Lung (tissue), 17 donors: ENCODE measurements at places on chromosomes 4 and X.
A peak's percentile ranks its signal among the peaks of the same experiment; 100 is the strongest.

DNA sequence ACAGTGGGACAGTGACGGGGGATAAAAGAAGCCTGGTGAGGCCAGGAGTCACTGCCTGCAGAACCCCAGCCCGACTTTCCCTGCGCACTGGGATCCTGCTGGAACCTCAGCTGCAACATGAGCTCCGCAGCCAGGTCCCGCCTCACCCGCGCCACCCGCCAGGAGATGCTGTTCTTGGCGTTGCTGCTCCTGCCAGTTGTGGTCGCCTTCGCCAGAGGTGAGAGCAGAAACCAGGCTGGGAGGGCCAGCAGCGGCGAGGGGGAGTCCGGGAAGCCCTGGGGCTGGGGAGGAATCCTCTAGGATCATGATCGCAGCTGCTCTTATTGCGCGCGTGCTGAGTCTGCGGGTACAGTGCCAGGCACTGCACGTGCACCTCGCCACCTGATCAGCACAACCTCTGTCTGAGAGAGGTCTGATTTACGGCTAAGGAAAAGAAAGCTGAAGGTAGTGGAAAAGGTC is at the start of gene PF4V1:
Gene PF4V1, plus strand, starts transcription at position 51 of the 459 bp plus-strand sequence. Its CDS starts 67 bp downstream, at position 118.
- no peak for DNase-seq

DNA sequence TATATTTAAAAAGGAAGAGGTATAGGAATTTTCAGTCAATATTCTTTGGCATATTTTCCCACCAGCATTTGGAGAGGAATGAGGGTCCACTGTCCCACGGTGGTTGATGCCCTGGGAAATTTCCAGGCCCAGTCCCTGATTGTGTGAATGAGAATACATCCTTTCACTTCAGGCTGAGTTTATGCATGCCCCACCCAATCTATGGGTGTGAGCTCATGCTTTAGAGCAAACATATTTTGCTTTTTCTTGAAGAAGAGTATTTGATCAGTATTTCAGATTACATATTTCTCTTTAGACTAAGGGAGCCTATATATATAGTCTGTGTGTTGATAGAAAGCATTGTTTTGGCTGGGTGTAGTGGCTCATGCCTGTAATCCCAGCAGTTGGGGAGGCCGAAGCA is 77.2 kb downstream of the REPS2 start:
- no peak for DNase-seq

DNA sequence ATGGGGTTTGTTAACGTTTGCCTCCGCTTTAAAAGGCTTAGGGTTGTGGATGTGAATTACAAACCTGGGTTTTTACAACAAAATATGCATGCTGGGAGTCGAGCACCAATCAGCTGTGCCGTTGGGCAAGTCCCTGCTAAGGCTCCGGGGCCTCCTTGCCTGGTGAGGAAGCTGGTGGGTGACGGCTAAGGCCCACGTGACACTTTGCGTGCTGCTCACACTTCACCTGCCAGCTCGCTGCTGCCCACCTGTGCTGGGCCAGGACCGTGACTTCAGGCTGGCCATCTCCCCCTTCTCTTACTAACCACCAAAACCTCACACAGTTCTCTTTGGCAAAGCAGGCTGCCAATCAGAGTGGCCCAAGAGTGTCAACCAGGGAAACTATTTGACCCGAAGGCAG is 178.3 kb downstream of the AFAP1 start:
- no peak for DNase-seq

DNA sequence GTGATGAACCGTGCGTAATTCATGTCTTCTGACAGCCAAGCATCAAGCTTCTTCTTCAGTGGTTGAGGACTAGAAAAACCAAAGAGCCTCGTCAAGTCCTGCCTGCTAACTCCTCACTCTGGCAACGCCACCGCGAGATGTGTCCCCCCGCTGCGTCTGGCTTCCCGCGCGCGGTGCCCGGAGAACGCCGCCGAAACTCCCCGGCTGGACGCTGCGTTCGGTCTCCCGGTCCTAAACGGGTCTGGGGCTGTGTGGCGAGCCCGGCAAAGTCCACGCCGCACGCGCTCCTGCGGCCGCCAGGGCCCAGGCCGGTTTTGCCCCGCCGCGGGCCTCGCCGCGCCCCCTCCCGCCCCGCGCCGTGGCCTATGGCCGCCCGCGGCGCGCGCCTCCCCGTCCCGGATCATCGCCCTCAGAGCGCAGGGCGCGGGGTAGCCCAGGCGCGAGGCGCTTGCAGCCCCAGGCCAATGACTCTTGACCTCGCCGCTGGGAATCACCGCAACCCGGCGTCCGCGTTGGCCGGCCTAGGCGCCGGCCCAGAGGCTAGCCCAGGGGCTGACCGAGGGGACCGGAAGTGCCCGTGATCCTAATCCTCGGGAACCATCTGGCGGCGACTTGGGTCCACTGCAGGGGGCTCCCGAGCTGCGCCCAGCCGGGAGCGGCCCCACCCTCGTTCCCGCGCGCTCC is at the start of gene AADAT:
Gene AADAT, minus strand, starts transcription at position 289 of the 684 bp plus-strand sequence. Its CDS starts 266 bp downstream, at position 23.
- peak; percentile 89 for DNase-seq

GRCh38 chr4:184756399-184756798 is 22.5 kb upstream of the CENPU start:
- DNase-seq: no peak

DNA sequence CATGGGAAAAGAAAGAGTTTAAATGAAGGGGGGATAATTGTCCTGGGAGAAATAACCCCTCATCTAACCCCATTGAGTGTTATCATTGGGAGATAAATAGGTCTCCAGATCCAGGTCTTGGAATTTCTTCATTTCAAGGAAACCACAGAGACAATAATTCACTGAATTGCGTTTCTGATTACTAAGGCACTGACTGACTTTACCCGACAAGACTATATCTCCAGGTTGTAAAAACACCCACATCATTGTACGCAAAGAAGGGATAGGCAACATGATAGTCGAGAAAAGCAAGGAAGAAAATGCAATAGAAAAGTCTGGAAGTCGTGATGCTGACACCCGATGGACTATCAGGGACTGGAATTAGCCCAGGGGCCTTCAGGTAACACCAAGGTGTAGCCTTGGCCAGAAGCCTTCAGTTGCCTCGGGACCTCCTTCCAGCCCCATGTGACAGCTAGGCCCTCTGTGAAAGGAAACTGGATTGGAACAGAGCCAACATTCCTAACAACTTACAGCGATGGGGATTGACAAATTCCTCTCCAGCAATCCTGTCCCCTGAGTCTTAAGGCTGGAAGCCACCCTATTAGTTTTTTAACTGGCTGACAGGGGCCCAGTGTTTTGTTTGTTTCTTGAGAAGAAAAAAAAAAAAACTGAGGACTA is 46.5 kb upstream of the RAB9B start:
- peak; percentile 44 for DNase-seq

DNA sequence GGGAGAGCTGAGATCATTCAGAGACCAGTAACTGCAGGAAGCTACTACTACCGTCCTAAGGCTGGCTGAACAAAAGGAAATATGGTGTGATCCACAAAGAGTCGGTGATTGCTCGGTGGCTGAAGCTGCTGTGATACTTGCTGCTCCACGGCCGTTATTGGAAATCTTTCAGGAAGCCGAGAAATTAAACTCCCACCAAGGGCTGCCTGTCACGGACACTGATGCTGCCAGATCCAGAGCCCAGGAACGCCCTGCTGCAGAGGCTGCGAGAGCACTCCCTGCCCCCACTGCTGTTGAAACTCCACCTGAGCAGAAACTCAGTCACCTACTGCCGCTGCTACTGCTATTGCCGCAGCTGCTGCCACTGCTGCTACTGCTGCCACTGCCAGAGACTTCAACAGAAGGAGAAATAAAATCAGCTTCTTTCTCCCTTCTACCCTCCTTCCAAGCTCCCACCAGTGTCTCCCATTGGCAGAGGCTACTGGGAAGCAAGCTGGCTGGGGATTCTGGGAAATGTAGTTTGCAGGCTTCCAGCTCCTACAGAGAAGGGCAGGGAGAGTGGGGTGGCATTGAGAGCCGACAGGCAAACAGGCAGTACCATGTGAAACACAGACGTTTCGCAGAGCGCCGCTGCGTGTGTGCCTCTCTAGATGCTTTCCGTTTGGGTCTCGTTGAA is 126.0 kb upstream of the ENPP6 start:
- peak; percentile 92 for DNase-seq

- no peak for DNase-seq
Measured at GRCh38 chr4:139840773-139841172, 175.2 kb downstream of the MGST2 start.

- no peak for DNase-seq
Measured at GRCh38 chr4:2417226-2417764, 1.1 kb downstream of the ZFYVE28 start.

DNA sequence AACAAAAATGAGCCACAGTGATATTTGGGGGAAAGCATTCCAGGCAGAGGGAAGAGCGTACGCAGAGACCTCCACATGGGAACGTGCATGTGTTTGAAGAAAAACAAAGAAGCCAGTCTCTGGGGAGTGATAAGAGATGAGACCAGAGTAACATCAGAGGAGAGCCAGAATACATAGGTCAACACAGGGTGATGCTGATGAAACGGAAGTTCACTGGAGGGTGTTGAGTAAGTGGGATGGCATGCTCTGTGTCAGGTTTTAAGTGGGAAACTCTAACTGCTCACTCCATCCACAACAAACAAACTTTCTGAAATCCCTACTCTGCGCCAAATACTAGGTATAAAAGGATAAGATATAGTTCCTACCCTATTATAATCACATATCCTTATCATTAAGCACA is 110.0 kb downstream of the ARHGAP6 start:
- DNase-seq: no peak

GRCh38 chr4:174665799-174666198 is 143.5 kb upstream of the HPGD start:
- DNase-seq: no peak

DNA sequence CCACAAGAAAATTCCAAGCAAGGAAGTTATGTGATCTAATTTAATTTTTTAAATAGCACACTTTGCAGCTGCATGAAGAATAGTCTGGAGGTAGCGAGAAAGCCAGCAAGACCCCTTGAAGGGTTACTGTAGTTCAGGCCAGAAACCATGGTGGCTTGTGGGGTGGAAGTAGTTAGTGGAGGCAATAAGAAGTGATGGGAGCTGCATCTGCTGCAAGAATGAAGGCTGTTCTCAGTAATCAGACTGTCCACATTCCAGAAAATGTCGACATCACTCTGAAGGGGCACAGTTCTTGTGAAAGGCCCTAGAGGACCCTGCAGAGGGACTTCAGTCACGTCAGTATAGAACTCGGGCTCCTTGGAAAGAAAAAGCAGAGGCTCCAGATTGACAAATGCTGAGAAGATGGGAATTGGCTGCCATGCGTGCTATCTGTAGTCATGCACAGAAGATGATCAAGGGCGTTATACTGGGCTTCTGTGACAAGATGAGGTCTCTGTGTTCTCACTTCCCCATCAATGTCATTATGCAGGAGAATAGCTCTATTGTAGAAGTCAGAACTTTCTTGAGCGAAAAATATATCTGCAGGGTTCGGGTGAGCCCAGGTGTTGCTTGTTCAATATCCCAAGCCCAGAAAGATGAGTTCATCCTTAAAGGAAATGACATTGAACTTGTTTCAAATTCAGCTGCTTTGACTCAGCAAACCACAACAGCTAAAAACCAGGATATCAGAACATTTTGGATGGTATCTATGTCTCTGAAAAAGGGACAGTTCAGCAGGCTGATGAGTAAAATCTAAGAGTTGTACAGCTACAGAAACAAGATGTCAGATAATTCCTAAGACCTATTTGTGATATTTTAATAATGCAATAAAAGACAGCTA is 254.2 kb downstream of the CBR4 start:
- no peak for DNase-seq

GRCh38 chr4:36532670-36533379 is 251.4 kb downstream of the DTHD1 start:
- DNase-seq: no peak

DNA sequence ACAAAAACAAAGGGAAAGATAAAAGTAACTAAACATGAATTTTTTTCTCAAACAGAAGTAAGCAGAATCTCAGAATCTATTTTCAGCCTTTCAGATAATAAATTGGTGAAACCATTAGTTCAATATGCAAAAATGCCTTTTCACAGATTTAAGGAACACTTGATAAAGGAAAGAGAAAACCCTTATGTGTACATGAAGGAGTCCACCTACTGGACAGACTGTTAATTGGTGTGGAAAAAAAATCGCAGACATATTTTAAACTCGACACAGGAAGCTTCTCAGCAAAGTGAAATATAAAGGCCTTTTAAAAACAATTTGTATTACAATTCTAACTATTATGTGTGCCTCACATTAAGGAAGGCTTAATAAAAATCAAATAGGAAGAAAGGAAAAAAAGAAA is 22.3 kb downstream of the COX7B2 start:
- DNase-seq: no peak

DNA sequence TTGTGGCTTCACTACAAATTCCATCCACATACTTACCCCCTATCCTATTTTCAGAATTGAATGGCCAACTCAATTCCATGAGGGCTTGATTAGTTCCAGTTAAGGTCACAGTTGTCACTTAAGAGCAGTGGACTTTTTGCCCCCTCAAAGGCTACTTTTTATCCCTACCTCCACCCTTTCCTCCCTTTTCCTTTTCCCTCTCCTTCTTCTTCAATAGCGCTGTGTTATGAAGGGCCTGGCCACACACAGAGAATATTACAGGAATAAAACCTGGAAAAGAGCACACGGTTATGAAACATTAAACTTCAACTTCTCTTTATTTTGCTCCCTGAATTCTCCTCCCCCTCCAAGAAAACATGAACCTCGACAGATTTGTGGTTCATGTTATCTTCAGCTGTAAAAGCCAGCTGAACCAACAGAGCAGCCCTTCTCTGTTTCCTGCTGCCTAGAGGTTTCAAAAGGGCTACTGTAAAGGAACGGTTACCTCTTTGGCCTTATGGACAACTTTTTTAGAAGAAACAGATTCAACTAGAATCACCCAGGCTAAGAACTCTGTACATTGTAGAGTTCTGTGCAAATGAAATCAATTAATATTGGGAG is 87.0 kb upstream of the RPL34 start:
- no peak for DNase-seq

DNA sequence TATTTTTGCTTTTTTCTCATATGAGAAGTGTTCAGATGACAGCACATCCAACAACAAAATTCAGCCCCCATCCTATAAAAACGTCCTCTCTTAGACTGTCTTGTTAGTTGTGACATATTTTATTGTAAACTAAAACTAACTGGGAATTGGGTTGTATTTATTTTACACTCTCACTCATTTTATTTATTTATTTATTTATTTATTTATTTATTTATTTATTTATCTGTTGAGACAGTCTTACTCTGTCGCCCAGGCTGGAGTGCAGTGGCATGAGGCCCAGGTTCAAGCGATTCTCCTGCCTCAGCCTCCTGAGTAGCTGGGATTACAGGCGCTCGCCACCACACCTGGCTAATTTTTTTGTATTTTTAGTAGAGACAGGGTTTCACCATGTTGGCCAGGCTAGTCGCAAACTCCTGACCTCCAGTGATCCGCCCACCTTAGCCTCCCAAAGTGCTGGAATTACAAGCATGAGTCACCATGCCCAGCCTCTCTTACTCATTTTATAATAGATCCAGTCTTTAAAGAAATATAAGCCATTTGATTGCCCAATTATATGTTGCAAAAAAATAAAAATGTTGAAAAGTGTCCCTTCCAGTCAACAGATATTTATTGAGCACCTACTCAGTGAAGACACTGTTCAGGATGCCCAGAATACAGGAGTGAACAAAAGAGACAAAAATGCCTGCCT is 44.6 kb downstream of the PALLD start:
- no peak for DNase-seq
